DMS79 (cell line): ENCODE measurements at places on chromosomes 4 and X.

GRCh38 chr4:133084421-133084820 is 64.7 kb upstream of the PCDH10 start:
- DNase-seq, result no peak

DNA sequence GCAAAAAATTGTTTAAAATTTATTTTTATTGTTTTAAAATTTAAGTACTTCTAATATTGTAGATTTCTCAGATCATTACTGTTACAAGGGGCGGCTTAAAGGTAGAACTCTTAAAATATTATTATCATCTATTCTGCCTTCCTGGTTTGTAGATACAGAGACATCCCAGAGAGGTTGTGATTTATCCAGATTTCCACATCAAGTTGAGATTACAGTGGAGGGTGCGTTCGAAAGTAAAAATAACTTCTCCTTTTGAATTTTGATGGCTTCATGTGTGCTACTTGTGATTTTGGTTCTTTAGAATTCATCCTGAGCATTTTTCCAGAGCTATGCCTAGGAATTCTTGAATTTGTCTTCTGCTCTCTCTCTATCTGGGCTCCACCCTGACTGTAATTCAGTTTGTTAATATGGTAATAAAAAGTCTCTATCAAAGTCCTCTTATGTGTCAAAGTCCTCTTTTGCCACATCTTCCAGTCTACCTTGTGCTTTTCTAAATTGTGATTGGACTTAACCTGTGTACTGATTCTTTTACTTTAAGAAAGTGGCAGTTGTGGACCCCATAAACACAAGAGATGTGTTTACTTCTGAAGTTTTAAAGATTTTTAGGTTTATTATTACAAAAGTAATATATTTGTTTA is 37.2 kb downstream of the CLCN3 start:
- no peak for DNase-seq

DNA sequence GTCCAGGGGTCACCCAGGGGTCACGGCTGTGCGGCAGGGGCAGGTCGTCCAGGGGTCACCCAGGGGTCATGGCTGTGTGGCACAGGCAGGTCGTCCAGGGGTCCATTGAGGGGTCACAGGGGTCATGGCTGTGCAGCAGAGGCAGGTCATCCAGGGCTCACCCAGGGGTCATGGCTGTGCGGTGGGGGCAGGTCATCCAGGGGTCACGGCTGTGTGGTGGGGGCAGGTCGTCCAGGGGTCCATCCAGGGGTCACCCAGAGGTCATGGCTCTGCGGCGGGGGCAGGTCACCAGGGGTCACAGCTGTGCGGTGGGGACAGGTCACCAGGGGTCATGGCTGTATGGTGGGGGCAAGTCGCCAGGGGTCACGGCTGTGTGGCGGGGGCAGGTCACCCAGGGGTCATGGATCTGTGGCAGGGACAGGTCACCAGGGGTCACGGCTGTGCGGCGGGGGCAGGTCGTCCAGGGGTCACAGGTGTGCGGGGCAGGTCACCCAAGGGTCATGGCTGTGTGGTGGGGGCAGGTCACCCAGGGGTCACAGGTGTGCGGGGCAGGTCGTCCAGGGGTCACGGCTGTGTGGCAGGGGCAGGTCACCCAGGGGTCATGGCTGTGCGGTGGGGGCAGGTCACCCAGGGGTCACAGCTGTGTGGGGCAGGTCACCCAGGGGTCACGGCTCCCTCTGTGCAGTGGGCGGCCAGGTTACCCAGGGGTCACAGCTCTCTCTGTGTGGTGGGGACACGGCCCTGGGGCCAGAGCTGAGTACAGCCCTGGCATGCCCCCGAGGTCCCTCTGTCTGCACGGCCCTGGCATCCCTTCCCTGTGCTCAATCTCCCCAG is 16.0 kb downstream of the ATP5ME start:
- DNase-seq, result no peak

GRCh38 chr4:94976371-94977011 is 218.7 kb downstream of the BMPR1B start:
- no peak for DNase-seq

DNA sequence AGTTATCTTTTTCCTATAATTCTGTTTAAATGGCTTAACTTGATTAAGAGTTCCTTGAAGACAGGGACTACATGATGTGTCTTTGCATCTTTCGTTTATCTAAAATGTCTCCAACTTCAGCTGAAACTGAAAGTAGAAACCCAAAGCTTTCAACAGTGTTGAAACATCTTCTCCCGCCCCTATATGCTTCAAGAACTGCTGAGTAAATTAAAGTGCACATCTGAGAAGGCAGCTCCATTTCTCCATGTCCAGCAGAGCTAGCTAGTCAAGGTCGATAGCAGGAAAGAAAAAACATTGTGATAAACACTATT is 185.7 kb upstream of the TBL1X start:
- no peak for DNase-seq
